ENCODE measurements at places on chromosomes 2 and 18. TPM values are rescaled to one million over a fixed set of nuclear protein-coding genes. Genes with fewer than 3 reads are reported as not detected.

ALPP gene
- total RNA-seq = not detected

DNA sequence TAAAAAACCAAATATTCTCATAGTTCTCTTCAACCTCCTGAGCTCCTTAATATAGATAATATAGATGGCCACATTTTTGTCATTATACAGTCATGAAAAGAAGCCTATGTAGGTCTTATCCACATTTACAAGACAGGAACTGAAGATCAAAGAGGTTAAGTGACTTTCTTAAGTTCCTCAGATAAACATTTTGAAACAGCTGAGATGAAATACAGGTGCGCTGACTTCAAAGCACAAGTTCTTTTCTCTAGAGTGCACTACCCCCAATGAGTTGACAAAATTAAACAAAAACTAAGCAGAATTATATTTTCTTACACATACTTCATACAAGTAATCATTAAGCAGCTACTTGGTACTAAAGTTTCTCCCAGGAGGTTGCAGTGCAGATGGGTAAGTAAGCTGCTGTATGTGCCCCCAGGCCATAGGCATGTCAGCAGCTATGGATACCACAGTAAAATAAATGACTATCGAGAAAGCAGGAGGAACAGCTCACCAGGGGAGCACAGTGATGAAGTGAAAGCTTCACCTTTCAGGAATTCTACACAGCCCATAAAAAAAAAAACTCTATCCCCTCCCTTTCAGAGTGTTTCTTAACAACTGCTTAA is 199.8 kb downstream of the DPP10 start:
- peak; percentile 39 for DNase-seq

DNA sequence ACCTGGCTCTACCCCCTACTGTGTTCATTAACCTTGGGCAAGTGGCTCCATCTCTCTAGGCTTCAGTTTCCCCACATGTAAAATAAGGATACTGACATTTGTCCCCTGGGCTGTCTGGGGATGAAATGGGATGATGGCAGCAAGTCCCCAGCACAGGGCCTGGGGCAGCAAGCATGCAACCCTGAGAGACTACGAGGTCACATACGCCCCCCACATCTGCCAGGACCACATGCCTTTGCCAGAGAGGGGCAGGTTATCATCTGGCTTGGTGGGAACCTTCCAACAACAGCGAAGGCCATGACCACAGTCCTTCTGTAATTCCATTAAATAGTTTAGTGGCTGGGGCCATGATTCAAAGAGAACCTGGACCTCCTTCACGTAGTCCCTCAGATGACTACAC is 145.9 kb upstream of the REV1 start:
- no peak for DNase-seq

ACOXL gene
- total RNA-seq = 0.25 TPM

- DNase-seq = no peak
Measured at GRCh38 chr2:128466376-128466775, 147.7 kb upstream of the HS6ST1 start.

DNA sequence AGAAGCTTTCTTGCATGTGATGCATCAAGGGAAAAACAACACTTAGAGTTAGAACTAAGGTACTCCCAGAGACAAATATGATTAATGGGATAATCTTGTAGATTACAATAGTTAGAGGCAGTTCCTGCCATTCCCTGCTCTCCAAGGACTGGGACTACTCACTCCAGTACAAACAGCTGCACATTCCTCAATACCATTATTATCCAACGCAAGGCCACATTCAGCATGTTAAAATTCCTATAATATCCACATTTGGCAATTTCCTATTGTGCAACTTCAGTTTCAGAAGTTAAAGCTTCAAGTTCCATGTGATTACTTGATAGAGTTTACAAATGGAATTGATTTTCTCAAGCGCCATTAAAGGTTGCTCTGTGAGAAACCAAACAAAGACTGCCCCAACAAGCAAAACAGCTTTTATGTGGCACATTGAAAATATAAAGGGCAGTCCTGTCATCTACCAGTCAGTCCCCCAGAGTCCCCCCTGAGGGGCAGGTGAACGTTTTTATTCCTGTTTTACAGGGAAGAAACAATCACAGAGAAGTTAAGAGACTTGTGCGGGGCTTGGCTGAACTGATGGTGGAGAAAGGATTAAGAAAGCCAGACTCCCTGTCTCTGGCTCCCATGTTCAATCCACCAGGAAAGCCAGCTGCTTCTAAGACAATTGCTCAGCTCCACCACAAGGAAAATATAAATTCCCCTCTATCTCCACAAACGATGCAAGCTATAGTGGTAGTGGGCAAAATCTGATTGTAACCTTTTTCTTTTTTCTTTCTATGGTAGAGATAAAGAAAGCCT is 72.6 kb downstream of the TXNL1 start:
- DNase-seq = no peak

DNAJC27 gene
- 10.6 TPM for total RNA-seq

CROCC2 gene
- 0.32 TPM for total RNA-seq

CCDC68 gene
- total RNA-seq = not detected

DNA sequence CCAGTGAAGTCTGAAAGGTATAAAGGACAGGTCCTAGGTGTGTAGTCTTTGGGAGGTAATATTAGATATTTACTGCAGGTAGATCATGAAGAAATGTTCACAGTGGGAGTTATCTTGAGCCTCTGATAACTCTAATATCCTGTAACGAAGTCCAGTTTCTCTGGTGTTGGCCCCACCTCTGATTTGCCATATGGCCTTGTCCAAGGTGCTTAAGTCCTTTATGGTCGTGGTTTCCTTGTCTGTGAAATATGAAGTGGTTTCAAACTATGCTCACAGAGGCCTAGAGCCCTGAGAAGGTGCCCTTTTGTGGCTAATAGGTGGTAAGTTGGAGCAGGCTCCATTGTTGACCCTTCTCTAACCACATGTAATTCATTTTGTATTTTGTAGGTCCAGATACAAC is 190.7 kb downstream of the ICOS start:
- DNase-seq = no peak

FBXO48 gene
- total RNA-seq = 0.77 TPM

VIT gene
- 0.78 TPM for total RNA-seq

GRCh38 chr2:11480406-11480805 is 14.4 kb upstream of the E2F6 start:
- DNase-seq = no peak

- no peak for DNase-seq
Measured at GRCh38 chr2:222837643-222838056, 23.2 kb upstream of the ACSL3 start.

- DNase-seq = no peak
Measured at GRCh38 chr18:64791236-64791635, 642.3 kb upstream of the LINC00305 start.

DNA sequence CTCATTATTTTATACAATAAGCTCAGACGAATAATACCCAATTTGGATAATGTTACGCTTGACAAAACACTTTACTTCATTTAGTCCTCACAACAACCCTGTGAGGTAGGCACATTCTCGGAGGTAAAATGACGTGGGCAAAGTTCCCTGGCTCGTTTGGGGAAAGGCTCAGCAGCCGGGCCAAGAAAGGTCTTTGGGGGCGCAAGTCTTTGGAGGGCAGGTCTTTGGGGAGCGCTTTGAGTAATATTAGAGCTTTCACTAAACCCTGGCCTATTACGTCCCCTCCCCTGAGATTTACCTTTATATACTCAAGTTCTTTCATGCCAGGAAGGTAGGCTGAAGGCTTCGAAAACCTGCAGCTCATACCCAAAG is 427 bp downstream of the RBKS start:
- no peak for DNase-seq

DNA sequence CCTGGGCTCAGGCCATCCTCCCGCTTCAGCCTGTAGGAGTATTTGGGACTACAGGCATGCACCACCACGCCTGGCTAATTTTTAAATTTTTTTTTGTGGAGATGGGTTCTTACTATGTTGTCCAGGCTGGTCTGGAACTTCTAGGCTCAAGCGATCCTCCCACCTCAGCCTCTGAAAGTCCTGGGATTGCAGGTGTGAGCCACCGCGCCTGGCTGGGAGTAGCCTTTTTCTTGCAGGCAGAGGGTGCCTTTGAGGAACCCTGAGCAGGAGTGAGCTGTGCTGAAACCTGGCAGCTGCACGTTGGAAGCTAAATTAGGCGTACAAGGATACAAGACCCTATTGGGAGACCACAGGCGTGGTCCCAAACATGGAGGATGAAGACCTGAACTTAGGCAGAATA is 8.0 kb downstream of the CTDSP1 start:
- no peak for DNase-seq

DNA sequence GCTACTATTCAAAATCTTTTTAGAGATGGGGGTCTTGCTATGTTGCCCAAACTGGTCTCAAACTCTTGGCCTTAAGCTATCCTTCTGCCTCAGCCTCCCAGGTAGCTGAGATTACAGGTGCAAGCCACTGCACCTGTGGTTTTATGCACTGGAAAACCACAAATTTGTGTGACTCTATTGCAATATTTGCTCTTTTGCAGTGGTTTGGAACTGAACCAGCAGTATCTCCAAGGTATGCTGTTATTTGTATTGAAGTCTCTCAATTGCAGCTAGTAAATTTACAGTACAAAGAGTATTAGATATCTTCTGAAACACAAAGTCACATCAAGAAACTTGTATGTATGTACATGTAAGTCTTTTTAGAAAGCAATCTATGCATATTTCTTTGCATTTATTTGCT is 46.2 kb downstream of the PPP4R1 start:
- DNase-seq = no peak

GRCh38 chr2:95298486-95299111 is 1.5 kb downstream of the KCNIP3 start:
- no peak for DNase-seq

DNA sequence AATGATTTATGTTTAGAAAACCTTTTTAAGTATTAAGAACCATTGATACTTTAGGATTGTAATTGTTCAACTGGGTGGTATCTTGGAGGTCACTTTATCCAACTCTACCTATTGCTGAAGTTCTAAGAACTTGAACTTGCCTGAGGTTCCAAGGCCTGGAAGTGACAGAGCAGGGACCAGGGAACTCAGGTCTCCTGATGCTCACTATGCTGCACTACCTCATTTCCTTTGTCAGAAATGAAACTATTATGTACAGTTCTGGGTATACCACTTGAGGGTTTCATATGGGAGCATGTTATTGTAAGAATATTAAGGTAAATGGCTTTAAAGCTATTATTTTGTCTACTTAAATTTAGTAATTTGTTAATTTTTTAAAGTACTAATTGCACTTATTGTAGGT is 3.0 kb downstream of the MBD5 start:
- DNase-seq = no peak

DNA sequence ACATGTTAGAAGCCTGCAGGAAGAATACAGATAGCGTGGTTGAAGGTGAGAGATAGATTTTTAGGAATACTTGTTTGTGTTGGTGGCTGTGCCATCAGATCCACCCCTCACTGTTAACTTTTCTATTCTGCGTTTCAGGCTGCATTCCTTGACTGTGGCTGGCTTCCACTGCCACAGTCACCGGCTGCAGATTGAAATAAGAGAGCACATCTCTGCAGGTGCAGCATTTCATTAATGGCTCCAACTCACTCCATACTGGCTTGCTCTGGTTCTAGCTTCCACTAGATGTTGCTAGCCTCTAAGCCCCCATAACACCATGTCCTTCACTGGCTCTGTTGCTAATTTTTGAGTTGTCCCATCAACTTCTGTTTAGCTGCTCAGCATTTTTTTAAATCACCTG is 286.5 kb downstream of the CPS1 start:
- no peak for DNase-seq

GRCh38 chr2:121471532-121472469 is 58.9 kb upstream of the RNU4ATAC start:
- no peak for DNase-seq

GRCh38 chr2:61247204-61247812 is 85.3 kb downstream of the C2orf74 start:
- DNase-seq = no peak

FEV gene
- total RNA-seq = 0.29 TPM

Data from mesothelial cell of epicardium (in vitro differentiated cells).